ENCODE measurements at places on chromosomes 2 and 18.

DNA sequence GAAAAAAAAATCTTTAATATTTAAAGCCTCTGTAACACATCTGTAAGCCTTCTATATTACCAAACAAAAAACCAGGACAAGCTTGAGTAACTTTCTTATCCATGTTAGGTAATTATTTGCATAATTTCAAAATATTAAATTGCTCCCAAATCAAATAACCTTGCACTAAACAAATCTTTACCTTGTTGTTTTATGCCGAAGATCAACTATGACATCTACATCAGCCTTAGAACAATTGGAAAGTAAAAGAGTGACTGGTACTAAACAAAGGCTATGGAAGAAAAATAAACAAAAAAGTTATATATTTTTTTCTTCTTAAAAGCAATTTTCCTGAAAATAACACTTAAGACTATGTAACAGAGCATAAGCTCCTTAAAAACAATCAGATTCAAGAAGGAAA lies 71.2 kb upstream of the SLC25A52 start:
- no peak for DNase-seq

DNA sequence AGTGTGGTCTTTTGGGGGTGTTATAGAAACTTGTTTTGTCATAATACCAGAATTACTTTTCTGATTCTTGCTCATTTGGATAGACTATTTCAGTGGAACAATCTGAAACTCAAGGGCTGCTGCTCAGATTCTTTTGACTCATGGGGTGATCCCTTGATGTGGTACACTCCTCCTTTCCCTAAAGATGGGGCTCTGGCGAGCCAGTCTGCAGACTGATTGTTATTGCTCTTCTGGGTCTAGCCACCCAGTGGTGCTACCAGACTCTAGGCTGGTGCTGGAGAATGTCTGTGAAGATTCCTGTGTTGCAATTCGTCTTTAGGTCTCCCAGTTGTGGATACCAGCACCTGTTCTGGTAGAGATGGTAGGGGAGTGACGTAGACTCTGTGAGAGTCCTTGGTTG lies 4.2 kb upstream of the MARS2 start:
- DNase-seq, result no peak

- DNase-seq, result peak; percentile 2
Observed at GRCh38 chr2:175282300-175282699, 100.8 kb upstream of the ATP5MC3 start.

DNA sequence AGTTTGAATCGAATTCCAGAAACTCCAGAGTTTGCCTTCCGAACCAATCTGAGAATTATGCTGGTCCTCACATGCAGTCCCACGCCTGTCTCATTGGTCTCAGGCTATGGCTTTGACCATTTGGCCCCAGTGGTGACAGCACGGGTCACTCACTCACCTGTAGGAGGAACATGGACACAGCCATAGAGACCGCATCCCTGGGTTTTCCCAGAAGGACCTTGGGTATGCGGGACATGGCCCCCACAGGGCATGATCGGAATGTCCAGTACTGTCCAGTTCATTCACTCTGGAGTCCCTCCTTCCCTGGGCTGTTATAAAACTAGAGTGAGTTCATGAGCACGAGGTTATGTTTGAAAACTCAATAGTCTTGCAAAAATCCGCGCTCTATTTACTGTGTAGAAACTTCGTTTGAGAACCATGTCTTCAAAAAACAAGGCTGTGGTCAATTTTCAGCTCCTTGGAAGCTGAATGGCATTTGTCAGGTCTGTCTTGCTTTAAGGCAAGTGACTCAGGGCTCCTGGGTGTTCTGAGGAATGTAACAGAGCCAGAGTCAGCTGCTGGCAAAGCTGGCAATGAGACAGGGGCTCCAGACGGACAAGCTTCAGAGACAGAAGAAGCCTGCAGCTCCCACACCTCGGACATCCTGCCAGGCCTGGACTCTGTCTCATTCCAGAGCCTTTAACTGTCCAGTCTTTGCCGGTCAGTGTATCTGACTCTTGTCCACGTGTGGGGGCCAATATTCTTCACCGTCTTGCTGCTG lies 86.7 kb upstream of the TMEM18 start:
- DNase-seq, result no peak

DNA sequence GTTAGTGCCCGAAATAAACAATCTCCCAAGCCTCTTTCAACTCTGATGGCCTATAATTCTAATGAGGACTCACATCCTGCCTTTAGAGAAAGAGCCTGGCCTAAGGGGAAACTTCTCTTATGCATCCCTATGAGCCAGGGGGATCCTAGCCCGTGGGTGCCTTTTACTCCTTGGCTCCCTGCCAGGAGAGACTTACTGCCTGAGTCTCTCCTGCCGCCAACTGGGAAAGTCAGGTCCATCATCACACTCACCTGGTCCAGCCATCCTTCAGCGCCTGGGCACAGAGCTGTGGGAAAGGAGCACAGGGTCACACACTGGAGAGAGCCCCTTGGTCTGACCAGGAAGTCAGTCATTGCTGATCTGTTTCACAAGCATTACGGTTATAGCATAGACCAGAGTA lies 24.1 kb downstream of the ENOSF1 start:
- DNase-seq, result no peak

Data from CD8-positive, alpha-beta memory T cell (primary cell).